GM04504 (cell line): ENCODE measurements at places on chromosomes 7 and 10.

GRCh38 chr10:24370877-24371276, 161.9 kb downstream of the KIAA1217 start:
- DNase-seq: no peak

- no peak for DNase-seq
Measured at GRCh38 chr10:86945361-86946212, 11.8 kb downstream of the MMRN2 start.

DNA sequence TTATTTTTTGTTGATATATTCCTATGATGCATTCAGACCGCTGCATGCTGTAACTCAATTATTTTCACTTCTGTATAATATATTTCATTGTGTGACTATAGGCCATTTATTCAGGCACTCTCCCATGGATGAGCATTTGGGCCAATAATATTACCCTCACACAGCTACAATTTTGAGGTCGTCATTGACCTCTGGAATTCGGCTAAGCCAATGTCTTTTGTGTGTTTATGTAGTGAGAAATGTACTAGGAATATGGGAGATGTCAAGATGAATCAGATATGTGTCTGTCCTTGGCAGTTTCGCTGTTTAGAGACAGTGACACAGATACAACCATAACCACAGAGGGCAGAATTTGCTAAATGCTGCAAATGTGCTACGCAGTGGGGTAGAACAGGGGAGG, 474.2 kb downstream of the ADRA2A start:
- peak; percentile 22 for DNase-seq

GRCh38 chr10:63718421-63718820, 197.2 kb downstream of the REEP3 start:
- DNase-seq: no peak

- no peak for DNase-seq
Measured at GRCh38 chr10:31932838-31933237, 4.2 kb upstream of the ARHGAP12 start.

GRCh38 chr7:24463474-24463873, 109.8 kb upstream of the PALS2 start:
- no peak for DNase-seq

- DNase-seq: no peak
Measured at GRCh38 chr10:31926160-31926559, 2.5 kb downstream of the ARHGAP12 start.

- DNase-seq: no peak
Measured at GRCh38 chr7:55067748-55068147, 48.9 kb downstream of the EGFR start.

- DNase-seq: no peak
Measured at GRCh38 chr7:37510043-37510634, 61.5 kb upstream of the ELMO1 start.

- DNase-seq: no peak
Measured at GRCh38 chr10:124048371-124049290, 44.8 kb downstream of the CHST15 start.

DNA sequence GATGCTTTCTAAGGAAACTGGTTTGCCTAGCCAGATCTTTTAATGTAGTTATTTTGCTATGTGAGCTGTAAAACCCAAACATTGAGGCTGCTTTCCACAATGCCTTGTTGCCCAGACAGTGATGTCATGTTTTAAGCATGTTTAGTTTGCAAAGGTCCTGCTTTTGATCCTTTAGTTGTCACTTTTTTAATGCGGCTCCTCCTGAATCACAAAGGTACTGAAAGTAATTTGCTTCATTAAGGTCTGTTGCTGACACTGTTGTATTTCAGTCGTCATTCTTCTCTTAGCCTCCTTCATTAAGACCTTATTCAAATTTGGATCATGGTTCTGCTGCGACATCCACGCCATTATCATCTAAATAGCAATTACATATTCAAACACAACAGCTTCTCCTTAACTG, 10.6 kb downstream of the RPA3 start:
- DNase-seq: no peak

DNA sequence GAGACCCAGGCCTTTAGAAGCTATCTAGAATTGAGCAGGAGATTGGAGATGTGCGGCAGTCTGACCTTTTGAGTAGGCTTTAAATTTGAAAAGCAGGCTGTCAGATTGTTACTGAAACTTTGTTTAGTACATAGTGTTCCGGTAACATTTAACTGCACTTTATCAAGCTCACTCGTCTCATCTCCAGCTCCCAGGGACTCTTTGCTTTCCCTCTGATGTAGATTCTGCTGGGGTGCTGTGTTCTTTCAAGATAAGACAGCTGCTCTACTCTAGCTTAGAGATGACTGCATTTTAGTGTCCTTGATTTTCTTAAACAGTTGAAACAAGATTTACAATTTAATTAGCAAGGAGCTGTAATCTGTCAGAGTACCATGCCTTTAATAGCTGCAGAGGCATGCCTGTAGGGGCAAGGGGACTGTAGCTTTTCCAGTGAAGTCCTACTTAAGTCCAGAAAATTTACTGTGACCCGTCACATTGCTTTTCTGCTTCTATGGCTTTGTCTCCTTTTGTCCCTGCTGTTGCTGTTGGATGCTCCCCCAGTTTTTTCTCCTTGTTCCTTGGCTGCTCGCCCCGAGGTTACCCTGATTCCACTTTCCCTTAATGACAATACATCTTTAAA, 56.4 kb upstream of the MTPN start:
- DNase-seq: no peak

DNA sequence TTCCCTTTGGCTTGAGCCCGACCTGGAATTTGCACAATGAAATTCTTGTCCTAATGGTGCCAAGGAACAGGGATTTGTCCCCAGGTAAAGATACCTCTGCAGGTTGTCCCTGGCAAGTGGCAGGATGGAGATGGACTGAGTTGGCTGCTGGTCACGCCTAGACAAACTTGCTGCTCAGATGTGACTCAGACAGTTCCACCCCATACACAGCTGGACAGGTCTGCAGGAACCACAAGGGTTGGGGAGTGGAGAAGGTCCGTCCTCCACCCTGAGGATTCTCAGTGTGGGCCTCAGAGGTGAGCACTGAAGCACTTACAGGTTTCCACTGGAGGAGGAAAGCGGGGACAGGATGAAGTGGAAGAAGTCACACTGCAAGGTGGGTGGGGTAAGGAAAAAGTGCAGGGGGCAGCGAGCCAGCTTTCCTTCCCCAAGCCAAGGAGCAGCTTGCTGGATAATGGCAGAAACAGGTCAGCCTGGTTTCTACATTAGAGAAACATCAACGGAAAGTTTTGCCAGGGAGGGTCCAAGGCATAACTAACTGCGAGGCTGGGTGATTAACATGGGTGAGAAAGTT, 20.5 kb downstream of the ITPRIP start:
- no peak for DNase-seq

DNA sequence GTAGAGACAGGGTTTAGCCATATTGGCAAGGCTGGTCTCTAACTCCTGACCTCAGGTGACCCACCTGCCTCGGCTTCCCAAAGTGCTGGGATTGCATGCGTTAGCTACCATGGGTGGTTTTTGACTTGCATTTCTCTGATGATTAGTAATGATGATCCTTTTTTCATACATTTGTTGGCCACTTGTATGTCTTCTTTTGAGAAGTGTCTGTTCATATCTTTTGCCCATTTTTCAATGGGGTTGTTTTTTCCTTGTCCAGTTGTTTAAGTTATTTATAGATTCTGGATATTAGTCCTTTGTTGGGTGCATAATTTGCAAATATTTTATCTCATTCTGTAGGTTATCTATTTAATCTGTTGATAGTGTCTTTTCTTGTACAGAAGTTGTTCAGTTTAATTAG, 4.3 kb upstream of the OR13A1 start:
- no peak for DNase-seq

DNA sequence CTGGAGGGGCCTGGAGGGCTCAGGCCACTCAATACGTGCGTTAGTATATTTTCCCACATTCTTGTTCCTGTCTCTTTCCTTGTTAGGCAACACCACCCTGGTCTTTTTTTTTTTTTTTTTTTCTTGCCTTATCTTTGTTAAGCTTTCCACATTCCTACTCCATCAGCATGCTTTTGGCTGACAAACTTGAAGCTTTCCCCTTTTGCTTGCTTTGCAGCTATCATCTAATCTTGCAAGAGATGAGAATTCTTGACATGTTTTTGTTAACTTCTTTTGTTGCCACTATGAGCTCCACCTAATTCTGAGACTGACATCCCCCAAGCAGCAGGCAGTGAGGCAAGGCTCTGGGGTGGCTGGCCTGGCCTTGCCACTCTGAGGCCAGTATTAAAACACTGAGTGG, 52.5 kb upstream of the NRP1 start:
- DNase-seq: no peak

DNA sequence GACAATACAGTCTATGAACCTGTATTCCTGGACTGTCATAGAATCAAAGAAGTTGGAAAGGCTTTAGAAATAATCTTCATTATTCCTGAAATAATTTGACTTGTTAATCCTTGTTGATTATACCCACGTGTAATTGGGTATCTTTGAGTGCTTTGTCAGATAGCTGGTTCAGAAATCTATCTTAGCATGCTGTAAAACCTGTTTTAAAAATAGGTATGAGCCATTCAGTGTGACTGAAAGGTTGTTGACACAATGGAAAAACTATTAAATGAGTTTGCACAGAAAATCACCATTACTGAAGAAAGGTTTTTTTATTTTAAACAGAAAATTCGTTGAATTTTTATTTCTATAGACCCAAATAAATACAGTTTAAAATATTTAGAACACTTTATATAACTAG, 38.7 kb downstream of the PHTF2 start:
- no peak for DNase-seq

- no peak for DNase-seq
Measured at GRCh38 chr7:120170834-120171233, 102.1 kb upstream of the KCND2 start.

- DNase-seq: peak; percentile 84
Measured at GRCh38 chr10:79084012-79084971, 15.5 kb downstream of the ZMIZ1 start.

DNA sequence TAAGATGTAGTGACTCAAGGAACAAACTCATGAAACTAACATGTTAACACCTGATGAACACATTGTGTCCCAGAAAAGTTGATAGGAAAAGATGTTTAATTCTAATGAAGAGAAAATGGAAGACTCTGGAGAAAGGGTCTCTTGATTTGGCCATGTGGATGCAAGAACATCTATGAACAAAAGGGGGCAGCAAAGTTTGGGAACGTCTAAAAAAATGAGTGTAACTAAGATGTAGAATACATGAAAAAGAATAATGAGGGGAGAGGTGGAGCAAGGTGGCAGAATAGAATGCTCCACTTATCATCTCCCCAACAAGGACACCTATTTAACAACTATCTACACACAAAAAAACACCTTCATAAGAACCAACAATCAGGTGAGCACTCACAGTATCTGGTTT, 805.1 kb downstream of the TNS3 start:
- no peak for DNase-seq

- no peak for DNase-seq
Measured at GRCh38 chr10:71483135-71483534, 86.4 kb downstream of the CDH23 start.

DNA sequence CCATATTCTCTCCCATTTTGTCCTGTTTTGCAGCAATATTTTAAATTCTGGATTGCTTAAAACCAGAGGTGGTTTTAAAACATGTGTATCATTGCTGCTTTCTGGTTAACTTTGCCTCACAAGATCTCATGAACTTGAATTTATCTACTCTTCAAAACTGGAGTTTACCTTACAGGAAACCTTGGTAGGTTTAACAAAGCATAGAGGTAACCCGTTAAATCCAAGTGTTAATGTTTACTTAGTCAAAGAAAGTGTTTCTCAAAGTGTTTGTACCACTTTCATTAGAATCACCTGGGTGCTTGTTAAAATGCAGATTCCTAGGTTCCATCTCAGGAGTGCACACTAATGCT, 44.0 kb upstream of the VDAC2 start:
- DNase-seq: no peak
